ENCODE measurements at places on chromosomes 4 and X.

DNA sequence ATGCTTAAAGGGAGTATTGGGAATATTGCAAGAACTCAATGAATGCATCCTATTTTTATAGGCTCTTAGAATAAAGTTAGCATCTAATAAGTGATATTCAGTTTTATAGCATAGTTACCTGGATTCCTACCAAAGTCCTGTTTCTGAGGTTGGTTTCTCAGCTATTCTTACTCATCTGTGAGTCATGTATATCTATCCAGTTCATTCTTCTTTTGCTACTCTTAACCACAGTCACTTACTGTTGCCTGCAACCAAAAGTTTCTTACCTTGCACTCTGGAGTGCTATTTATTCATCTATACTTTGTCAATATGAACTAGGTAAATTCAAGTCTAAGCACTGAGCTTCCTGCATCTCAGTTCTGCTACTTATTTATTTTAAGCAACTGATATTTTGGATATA lies 322.5 kb downstream of the HS3ST1 start:
- no peaks in the 10 kb centered on the region for H3K36me3 ChIP-seq
- H3K27ac ChIP-seq = no peak overlapping the region
- no peak overlapping the region for H3K4me3 ChIP-seq
- no peaks in the 10 kb centered on the region for H3K4me1 ChIP-seq
- no peaks in the 10 kb centered on the region for H3K27me3 ChIP-seq

GRCh38 chr4:1488831-1489638 lies 82.8 kb upstream of the NKX1-1 start:
- peaks cover 7% of the 10 kb centered on the region for H3K36me3 ChIP-seq
- no peak for DNase-seq
- H3K27ac ChIP-seq = no peak overlapping the region
- no peaks in the 10 kb centered on the region for H3K4me1 ChIP-seq
- H3K4me3 ChIP-seq = no peak overlapping the region
- H3K27me3 ChIP-seq = peaks cover 6% of the 10 kb centered on the region

DNA sequence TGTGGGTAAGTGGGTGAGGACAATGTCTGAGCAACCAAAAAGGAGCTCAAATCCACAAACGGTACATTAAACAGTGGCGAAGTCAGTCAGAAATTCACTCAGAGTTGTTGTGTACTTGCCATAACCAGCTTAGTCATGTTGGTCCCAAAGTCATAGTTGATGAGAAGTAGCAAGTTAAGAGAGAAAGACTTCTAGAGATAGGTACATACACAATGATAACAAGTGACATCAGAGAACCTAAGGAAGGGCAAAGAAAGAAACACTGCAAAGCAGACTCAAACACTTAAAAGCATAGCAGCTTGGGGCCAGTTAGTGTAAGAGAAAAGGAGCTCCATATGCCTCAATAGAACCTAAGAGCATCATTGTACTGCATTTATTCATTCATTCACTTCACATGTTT lies 30.2 kb downstream of the DYNLT3 start:
- H3K36me3 ChIP-seq = no peaks in the 10 kb centered on the region
- H3K27me3 ChIP-seq = no peaks in the 10 kb centered on the region
- H3K4me3 ChIP-seq = no peak overlapping the region
- no peak for DNase-seq

GRCh38 chrX:50705042-50705441 lies 109.0 kb downstream of the SHROOM4 start:
- H3K4me3 ChIP-seq = no peak overlapping the region
- no peaks in the 10 kb centered on the region for H3K36me3 ChIP-seq
- peaks cover 6% of the 10 kb centered on the region for H3K27me3 ChIP-seq
- H3K4me1 ChIP-seq = no peaks in the 10 kb centered on the region

DNA sequence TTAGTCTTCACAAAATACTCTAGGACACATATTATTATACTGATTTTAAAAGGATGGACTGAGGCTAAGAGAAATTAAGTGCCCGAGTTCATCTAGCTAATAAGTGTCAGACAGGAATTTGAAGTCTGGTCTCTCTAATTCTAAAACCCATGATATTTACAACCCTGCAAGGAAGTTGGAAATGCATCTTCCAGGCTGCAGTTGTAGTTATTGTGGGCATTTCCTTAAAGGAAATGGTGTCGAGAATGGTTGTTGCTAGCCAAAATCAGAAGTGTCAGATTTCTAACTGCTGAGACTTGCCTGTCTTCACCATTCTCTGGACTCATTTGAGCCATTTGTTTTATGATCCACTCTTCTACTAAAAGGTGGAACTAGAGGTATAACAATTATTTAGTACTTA lies 82.5 kb downstream of the FAT4 start:
- no peak for DNase-seq
- no peaks in the 10 kb centered on the region for H3K4me1 ChIP-seq
- no peak overlapping the region for H3K4me3 ChIP-seq
- no peaks in the 10 kb centered on the region for H3K27me3 ChIP-seq
- no peaks in the 10 kb centered on the region for H3K36me3 ChIP-seq
- H3K27ac ChIP-seq = no peak overlapping the region
